ENCODE measurements at places on chromosomes 11 and 22.

- DNase-seq = no peak
These were observed 47.8 kb downstream of the DBX1 start for GRCh38 chr11:20112291-20113148.

DNA sequence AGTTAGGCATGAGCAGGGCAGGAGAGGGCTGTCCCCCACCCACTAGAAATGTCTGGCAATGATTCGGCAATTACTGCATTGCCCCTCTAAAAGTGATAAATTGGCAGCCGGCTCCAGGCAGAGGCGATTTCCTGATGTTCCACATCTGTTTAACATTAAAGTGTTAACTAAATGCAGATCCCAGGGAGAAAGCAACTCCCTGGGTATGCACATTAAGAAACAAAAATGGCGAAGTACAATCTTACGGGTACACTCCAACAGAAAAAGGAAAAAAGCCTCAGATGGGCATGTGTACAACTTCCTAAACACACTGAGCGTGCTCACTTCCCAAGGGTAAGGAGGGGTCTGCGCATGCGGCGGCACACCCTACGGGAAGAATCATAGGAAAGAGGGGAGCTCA, 314.4 kb downstream of the CASP12 start:
- DNase-seq = no peak

- DNase-seq = no peak
These were observed 6.8 kb upstream of the LIF start for GRCh38 chr22:30253205-30253852.

DNA sequence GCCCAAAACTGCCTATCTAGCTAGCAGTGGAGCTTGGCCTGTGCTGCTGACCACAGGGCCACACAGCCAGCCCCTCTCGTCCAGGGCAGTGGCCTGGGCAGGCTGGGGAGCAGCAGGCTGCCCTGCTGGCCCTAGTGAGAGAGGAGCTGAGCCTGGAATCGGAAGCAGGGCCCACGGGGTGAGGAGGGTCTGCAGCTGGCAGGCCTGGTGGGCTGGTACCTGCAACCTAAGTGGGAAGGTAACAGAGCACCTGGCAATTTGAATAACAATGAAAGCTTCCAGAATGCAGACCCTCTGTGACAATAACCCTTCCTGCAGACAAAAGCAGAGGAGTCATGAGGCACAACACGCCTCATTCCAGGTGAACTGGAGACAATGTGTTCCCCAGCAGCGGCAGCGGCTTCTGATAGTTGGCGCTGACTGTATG, 31.8 kb upstream of the RFPL3 start:
- DNase-seq = no peak

DNA sequence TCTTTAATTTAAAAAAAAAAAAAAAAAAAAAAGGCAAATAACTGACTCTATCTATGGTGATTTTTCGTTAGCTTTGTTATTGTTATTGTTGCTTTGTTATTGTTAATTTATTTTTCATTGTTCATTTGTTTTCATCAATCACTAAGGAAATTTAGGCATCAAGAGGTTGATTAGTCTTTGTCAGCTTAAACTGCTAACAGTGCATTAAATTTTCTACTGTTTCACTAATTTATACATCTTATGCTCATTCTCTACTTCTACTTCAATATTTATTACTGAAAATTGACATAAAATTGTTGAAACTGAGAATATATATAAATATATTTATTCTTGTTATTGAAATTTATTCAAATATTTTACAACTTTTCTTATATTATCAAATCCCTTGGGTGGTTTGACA, 24.0 kb downstream of the TBCEL start:
- no peak for DNase-seq

DNA sequence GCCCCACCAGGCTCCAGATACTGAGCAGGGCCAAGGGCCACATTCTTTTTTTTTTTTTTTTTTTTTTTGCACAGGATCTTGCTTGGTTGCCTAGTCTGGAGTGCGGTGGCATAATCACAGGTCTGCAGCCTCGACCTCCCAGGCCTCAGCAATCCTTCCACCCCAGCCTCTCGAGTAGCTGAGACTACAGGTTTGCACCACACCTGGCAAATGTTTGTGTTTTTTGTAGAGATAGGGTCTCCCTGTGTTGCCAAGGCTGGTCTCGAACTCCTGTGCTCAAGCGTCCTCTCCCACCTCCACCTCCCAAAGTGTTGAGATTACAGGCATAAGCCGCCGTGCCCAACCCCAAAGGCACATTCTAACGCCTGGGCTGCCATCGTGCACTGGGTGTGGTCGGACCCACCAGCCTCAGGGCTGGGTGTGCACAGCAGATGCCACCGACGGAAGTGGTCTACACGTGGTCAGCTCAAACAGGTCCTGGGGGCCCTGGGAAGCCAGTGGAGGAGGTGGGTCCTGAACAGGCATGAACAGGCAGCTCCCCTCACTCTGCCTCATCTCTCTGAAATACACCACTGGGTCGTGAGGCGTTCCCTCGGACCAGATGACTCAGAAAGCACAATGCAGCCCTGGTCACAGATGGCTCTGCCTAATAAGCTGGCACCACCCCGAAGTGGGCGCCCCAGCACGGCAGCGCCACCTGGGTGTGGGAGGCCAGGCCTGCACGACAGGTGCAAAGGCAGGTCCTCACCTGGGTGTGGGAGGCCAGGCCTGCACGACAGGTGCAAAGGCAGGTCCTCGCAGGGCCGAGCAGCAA, 5.1 kb upstream of the B4GALNT4 start:
- peak; percentile 18 for DNase-seq

GRCh38 chr22:38834991-38835390, 8.8 kb downstream of the NPTXR start:
- DNase-seq = no peak

DNA sequence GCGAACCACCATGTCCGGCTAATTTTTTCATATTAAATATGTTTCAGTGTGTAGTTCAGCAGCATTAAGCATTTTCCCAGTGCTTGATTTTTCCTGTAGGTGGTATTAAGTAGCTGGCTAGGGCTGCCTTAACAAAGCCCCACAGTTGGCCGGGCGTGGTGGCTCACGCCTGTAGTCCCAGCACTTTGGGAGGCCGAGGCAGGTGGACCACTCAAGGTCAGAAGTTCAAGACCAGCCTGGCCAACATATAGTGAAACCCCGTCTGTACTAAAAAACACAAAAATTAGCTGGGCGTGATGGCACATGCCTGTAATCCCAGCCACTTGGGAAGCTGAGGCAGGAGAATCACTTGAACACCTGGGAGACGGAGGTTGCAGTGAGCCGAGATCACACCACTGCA, 33.5 kb upstream of the TOLLIP start:
- no peak for DNase-seq

- DNase-seq = no peak
These were observed 885.8 kb downstream of the KCNA4 start for GRCh38 chr11:29131055-29131454.
